CD4-positive, alpha-beta T cell treated with Interferon gamma for 1 hour (primary cell): ENCODE measurements at places on chromosomes 2 and 18.

GRCh38 chr2:53362934-53363333 lies 404.7 kb upstream of the CHAC2 start:
- DNase-seq = no peak

DNA sequence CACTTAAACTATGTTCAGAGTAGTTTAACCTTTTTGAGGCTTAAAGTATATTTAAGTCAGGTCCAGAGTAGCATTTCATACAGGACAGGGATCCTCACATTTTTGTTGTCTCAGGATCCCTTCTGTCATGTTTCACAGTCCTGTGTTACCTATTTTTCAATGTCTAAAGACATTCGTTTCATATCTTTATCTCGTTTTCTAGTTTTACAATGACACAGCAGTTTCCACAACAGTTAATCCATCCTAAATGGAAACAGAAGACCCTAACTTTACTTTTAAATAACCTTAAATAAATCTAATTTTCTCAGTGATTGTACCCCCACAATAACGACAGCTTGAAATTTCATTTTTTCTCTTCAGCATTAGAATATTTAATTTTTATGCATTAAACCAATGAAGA lies 17.3 kb upstream of the SCN9A start:
- no peak for DNase-seq

DNA sequence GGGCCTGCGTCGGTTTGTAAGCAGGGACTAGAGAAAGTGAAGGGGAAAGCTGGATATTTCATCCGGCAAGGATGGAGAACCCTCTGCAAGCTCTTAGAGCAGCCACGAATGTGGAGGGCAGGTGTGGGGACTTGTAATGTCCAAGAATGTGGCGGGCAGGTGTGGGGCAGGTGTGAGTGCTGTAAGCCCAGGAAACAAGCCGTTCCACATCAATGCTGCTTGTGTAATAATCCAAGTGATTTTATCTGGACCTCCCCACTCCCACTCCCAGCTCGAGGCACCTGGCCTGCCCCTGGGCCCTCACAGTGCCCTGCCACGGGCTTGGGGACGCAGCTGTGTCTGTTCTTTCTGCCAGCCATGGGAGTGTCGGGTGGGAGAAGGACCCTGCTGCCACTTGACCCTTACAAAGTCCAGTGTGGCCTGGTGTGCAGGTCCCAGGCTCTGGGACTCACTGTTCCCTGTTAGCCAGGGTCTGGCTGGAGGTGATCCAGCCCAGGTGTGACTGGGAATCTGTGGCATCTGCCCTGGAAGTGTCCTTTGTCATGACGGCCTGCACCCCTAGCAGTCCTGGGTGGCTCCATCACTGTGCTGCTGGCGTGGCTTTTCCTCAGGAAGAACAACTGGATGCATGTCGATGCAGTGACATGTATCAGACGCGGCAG lies 42.8 kb downstream of the SOX11 start:
- DNase-seq = no peak

GRCh38 chr2:85668009-85668856 lies at the start of gene SFTPB:
SFTPB (minus strand) TSS chr2:85668199; CDS start chr2:85668183, 16 bp downstream.
- DNase-seq = no peak

DNA sequence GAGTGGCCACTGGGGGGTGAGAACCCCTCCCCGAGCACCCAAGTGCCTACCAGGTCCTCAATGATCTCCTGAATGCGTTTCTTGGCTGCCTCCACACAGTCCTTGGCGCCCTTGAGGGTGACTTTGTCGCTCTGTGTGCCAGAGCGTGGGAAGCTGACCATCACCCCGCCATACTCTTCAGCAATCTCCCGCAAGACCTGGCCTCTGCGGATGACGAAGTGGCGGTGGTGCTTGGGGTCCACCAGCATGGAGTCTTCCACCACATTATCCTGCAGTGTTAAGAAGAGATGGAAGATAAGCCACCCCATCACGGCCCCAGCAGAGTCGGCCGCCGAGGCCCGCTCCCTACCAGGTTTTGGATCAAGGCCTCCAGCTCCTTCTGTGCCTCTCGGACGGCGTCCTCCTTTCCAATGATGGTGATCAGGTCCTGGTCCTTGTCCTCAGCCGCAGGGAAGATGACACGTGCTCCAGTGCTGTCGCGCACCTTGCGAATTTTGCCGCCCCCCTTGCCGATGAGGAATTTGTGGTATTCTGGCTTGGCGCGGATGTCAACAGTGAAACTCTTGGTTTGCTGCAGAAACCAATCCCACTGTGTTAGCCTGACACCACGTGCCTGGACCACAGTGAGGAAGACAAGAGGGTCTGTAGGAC lies 51.2 kb downstream of the ANO7 start:
- no peak for DNase-seq

- no peak for DNase-seq
Observed at GRCh38 chr18:65016631-65017371, 734.0 kb upstream of the CDH7 start.

DNA sequence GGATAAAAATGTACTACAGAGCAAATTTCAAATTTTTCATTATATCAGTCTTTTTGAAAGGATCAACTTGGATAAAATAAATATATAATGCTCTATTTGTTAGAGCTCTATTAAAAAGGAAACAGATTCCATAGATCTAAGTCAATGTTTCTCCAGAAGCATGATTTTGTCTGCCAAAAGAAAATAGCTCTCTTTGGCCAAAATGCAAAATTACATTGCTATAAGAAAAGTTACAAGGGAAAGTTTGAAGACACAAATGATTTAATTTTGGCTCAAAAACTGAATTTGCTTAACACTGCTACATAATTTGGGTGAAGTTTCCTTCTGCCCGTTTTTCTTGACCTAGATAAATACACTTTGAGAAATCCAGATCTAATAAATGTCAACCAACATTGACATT lies 15.7 kb downstream of the C2orf69 start:
- DNase-seq = no peak

DNA sequence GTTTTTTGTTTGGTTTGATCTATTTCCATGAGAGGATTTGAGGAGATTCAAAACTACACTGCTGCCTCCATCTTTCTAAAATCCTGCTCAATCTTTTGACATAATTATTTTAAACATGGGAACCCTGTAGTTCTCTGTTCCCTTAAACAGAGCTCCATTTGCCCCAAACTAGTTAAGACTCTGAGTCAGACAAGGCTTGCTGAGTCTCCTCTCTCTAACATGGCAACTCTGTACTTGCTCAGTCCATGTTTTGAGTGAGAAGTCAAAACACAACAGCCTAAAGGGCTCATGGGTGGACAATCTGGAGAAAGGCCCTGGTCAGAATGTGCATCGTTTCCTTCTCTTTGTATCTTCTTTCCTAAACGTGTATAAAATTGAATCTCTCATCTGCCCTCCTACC lies 7.1 kb upstream of the STAMBP start:
- no peak for DNase-seq

GRCh38 chr2:109139865-109140396 lies 10.9 kb downstream of the SH3RF3 start:
- DNase-seq = no peak

DNA sequence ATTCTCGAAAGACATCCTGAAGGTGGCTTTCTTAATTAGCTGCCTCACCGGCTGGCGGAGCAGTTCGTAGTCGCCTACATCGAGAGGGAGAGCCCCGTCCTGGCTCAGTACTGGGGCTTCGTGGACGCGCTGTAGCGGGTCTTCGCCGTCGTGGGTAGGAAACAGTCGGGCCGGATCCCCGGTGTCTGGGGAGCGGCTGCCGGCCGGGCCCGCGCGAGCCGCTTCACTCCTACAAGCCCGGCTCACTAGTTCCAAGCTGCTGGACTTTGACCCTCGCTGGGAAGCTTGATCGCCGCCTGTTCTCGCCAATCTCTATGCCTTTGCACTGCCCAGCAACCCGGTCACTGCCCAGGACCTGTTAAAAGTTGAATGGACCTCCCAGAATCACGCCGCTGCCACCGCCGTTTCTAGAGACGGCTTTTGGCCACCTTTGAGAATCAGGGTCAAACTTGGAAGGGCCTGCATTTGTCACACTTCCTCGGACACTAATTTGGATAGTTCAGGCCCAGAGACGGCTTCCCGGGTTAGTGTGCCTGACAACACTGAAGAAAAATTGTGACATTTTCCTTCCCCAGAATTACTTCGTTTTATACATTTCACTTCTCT lies 41.4 kb upstream of the AKAIN1 start:
- DNase-seq = peak; percentile 47

GRCh38 chr2:73268830-73269685 lies 15.2 kb downstream of the FBXO41 start:
- DNase-seq = peak; percentile 84

GRCh38 chr2:157504623-157505022 lies 60.7 kb upstream of the CYTIP start:
- no peak for DNase-seq

DNA sequence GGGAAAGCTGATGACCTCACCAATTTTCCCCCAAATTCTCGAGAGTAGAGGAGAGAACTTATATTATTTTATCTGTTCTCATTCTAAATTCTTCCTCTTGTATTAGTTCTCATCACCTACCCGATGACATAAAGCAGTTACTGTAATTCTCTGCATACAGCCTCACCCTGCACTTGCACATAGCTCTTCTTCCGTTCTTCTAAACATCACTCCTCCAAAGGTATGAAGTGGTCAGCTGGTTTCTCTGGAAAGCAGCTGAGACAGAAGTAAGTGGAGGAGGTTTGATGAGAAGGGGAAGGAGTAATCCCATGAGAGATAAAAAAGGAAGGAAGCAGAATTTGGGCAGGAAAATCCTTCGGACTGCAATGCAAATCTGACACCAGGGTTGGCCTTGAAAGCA lies 39.0 kb downstream of the FBXO48 start:
- no peak for DNase-seq

DNA sequence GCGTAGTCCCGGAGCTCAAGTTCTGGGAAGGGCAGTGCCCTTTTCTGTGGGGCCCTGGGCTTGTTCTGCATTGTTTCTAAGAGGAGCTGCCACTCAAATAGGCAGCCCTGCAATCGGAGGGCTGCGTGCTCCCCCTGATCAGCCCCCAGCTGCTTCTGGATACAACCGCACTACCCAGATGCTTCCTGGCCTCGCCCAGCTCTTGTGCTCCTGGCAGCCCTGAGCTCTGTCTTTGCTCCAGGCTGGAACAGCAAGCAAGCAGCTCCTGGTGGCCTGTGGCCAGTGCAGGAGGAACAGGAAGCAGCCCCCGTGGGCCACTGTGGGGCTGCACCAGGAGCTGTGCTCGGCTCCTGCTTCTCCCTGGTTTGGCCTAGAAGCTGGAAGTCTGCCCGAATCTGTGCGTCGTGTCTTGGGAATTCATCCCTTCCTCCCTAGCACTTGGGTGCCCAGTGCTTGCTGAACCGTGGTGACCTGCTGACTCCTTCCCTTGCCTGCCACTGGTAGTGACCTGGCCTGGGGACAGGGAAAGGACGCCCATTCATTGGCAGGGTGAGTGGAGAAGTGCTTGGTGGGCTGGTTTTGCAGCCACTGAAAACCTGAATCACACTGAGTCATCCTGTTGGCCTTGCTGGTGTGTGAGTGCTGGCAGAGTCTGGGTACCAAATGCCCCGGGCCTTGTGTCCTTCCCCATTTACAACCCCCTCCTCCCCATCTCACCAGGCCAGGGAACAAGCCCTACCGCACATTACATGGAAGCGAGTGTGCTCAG lies 27.3 kb upstream of the NTSR2 start:
- peak; percentile 26 for DNase-seq

DNA sequence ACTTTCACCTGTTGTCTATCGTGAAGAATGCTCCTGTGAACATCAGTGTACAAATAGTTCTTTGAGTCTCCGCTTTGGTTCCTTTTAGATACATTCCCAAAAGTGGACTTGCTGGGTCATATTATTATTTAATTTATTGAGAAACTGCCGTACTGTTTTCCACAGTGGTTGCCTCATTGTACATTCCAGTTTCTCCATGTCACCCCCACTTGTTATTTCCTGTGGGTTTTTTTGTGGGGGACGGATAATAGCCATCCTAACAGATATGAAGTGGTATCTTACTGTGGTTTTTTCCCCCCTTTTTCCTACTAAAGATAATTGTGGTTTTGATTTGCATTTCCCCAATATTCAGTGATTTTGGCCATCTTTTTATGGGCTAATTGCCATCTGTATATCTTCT lies 53.8 kb downstream of the SMCHD1 start:
- DNase-seq = no peak

- no peak for DNase-seq
Observed at GRCh38 chr2:70685771-70686171, 82.2 kb downstream of the ADD2 start.

DNA sequence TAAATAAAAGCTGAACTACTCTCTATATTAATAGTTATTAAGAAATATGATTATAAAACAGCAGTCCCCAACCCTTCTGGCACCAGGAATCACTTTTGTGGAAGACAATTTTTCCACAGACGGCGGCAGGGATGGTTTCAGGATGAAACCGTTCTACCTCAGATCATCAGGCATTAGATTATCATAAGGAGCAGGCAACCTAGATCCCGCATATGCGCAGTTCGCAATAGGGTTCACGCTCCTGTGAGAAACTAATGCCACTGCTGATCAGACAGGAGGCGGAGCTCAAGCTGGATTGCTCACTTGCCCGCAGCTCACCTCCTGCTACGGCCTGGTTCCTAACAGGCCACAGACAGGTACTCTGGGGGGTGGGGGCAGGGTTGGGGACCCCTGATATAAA lies 19.3 kb upstream of the DSG2 start:
- no peak for DNase-seq

GRCh38 chr2:47725808-47726207 lies 57.1 kb upstream of the MSH6 start:
- no peak for DNase-seq

- no peak for DNase-seq
Observed at GRCh38 chr2:38653380-38653714, 12.6 kb upstream of the GALM start.

- no peak for DNase-seq
Observed at GRCh38 chr2:128401680-128402079, 83.0 kb upstream of the HS6ST1 start.

DNA sequence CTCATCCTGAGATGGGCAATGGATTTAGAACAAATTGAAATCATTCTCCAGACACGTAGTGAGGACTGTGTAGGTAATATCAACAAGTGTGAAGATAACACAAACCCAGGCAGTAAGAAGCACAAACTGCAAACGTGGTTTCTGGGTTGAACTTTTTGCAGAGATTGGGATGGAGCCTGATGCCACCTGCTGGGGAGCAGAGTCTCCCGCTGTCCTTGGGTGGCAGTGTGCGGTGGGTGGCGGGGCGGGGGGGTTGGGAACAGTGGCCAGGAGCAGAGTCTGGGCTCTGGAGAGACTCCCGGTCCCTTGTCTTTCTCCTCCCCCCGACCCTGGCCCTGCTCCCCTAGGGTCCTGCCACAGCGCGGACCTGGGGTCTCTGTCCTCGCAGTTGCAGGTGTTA lies 19.5 kb downstream of the TRAF3IP1 start:
- no peak for DNase-seq

GRCh38 chr2:53711271-53711780 lies 56.3 kb upstream of the CHAC2 start:
- no peak for DNase-seq
